ENCODE measurements at places on chromosomes 7 and 10. TPM values are rescaled to one million over a fixed set of nuclear protein-coding genes. Genes with fewer than 3 reads are reported as not detected.

DNA sequence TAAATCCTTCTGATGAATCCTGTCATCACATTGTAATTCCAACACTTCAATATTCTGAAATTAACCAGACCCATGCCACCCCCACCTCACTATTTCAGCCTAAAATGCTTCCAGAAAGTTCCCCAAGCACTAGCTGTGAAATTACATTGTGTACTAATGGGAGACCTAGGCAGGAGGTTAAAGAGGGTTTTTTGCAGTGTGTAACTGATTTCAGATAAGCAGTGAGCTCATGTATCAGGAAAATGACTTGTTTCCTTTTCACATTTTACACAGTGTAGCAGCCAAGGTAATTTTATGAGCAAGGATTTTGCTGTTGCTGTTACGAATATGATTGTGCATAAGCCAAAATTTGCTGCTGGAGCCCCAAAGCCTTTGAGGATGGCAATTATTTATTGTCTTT lies 129.0 kb downstream of the INHBA start:
- no peak overlapping the region for H3K4me3 ChIP-seq
- no peak overlapping the region for H3K27ac ChIP-seq
- H3K36me3 ChIP-seq, result no peaks in the 10 kb centered on the region
- H3K27me3 ChIP-seq, result no peaks in the 10 kb centered on the region
- no peak for DNase-seq

- no peak for DNase-seq
- no peak overlapping the region for H3K27ac ChIP-seq
- no peaks in the 10 kb centered on the region for H3K36me3 ChIP-seq
- no peaks in the 10 kb centered on the region for H3K27me3 ChIP-seq
- H3K4me1 ChIP-seq, result peaks cover 12% of the 10 kb centered on the region
Observed at GRCh38 chr10:24416248-24416647, 207.3 kb downstream of the KIAA1217 start.

DNA sequence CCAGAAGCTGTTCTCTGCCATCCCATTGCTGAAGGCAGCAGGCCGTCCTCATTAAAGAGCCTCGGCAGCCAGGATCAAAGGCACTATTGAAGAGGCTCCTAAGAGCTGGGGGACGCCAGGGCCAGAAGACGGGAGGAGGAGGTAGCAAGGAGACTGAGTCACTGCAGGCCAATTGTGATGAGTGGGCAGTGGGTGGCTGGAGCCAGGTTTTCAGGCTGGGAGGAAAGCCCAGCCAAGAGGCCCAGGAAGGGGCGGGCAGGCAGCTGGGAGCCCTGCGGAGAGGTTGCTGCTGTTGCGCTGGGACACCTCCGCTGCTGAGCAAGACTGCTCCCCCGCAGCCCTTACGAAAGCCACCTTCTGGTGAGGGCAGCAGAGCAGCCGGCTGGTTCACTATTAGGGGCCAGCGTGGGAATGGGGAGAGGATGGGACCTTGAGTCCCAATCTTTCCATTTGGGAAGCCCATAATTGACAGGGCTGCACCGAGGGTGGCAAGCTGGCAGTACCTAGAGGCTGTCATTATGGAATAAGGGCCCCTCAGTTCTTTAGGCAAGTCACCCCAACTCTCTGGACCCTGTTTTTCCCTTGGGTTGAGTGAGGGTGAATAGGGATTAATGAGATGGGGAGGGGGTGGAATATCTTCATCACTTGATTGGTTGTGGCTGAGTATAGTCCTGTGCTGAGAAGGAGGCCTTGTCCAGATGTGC lies 48.4 kb downstream of the UNC5B start:
- no peaks in the 10 kb centered on the region for H3K27me3 ChIP-seq
- no peak overlapping the region for H3K4me3 ChIP-seq
- H3K27ac ChIP-seq, result no peak overlapping the region
- H3K36me3 ChIP-seq, result no peaks in the 10 kb centered on the region
- peak; percentile 79 for DNase-seq
- peaks cover 26% of the 10 kb centered on the region for H3K4me1 ChIP-seq

DNA sequence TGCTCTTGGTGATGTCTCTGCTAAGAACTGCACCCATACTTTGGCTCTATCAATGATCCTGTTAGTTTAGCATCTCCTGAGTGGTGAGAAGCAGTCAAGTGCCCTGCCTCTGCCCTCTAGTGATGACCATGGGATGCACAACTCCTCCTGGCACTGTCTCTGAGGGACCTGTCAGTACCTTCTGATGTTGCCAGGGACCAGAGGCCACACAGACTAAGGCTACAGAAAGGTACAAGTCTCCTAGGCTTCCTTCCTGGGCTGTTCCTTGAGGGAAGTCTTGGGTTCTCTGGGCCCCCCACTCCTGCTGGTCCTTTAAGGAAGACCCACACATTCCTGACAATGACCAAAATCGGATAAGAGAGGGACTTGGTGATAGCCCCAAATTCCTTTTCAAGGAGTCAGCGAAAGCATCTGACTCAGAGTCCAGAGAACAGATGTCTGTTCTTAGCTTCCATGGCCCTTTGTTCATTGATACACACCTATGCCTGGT lies 15.3 kb downstream of the NKX2-3 start:
- H3K4me3 ChIP-seq, result no peak overlapping the region
- H3K27ac ChIP-seq, result no peak overlapping the region
- H3K36me3 ChIP-seq, result no peaks in the 10 kb centered on the region
- DNase-seq, result no peak

GRCh38 chr10:86071145-86071544 lies 295.4 kb downstream of the GRID1 start:
- H3K27ac ChIP-seq, result no peak overlapping the region
- H3K36me3 ChIP-seq, result no peaks in the 10 kb centered on the region
- no peaks in the 10 kb centered on the region for H3K27me3 ChIP-seq
- no peak overlapping the region for H3K4me3 ChIP-seq
- no peaks in the 10 kb centered on the region for H3K4me1 ChIP-seq
- DNase-seq, result no peak

SGCE gene
- total RNA-seq, result 59.6 TPM
